ENCODE measurements at places on chromosomes 4 and X.

DNA sequence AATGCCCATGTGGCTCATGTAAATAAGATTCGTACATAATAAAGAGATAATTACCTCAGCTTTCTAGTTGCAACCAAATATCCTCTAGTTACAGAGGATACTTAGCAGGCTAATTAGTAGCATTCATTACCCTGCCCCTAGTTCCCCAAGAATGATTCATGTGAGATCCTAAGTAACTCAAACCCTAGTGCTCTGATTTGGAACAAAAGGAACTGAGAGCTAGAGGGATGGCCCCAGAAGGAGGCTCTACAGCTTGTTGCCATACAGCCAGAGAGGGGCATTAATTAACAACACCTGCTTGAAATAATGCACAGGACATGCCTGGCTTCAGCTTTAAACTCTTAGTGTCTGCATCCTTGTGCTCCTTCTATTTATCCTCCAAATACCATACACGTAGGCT is 32.6 kb upstream of the CBR4 start:
- DNase-seq: no peak

DNA sequence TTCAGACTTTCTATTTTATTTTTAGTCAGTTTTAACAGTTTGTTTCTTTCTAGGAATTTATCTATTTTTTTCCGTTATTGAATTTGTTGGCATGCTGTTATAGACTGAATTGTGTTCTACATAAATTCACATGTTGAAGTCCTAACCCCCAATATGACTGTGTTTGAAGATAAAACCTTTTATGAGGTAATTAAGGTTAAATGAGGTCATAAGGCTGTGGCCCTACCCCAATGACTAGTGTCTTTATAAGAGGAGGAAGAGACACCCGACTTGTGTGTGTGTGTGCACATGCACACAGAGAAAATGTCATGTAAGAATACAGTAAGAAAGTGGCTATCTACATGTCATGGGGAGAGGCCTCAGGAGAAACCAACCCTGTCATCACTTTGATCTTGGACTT is 146.3 kb downstream of the BRWD3 start:
- DNase-seq: no peak

DNA sequence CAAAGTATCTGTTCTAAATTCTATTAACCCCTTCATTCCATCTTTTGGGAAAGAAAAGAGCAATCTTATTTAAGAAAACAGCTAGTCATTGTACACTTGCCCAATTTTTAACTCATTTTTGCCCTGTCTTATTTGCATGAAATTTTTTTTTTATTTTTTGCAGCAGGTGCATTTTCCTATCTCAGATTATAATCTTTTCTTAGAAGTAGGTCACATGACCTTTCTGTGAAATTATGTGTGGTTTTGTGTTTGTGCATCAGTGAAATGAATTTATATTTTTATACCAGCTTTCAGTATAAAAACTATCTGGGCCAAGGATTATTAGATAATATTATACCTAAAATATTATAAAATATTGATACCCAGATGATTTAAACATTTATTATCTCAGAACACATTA is 145.6 kb downstream of the INPP4B start:
- no peak for DNase-seq

DNA sequence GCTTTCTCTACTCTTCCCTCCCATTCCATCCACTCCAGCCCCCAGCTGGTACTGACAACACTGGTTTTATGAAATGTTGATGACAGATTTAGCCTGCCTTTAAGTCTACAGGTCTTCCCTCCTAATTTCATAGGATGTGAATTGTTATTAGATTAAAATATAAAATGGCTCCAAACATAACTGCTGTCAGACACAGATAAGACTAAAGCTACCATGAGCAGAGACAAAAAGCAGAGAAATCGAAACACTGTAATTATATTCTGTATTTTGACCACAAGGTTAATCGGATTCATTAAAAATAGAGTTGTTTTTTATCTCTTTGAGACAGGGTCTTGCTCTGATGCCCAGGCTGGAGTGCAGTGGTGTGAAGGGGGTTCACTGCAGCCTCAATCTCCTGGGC is 28.3 kb downstream of the SEC24D start:
- DNase-seq: no peak

GRCh38 chr4:181950372-181951127 is 292.7 kb upstream of the TENM3 start:
- DNase-seq: no peak

DNA sequence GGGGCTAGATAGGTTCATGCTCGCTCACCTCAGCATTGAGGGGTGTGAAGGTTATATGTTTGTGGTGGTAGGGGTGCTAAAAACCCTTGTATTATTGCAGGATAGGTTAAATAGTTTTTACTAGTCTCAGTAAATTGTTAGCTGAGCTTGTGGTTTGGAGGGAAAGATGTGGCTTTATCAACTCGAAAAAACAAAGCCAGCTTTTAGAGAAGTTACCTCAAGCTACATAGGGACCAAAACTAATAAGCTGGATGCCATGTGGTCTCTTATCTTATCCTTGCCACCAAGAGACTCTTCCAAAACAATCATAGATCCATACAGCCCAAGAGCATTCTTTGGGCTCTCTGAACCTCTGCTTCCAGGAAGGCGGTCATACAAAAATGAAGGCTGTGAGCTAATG is 29.2 kb downstream of the MSN start:
- DNase-seq: no peak

DNA sequence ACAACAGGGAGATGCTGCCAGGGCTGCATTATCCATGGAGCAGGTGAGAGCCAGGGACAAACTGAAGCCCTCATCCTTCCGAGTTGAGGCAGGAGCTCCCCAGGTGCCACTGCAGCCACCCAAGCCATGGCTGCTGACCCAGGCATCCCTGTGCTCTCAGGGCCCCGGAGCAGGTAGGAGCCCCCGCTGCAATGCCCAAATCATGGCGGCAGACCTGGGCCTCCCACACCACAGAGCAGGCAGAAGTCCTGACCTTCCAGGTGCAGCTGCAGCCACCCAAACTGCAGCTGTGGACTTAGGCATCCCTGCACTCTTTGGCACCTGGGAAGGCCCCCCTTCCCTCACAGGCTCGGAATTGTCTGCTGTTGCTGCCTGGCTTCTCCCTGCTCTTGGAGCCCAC is 443.6 kb downstream of the ARAP2 start:
- no peak for DNase-seq

DNA sequence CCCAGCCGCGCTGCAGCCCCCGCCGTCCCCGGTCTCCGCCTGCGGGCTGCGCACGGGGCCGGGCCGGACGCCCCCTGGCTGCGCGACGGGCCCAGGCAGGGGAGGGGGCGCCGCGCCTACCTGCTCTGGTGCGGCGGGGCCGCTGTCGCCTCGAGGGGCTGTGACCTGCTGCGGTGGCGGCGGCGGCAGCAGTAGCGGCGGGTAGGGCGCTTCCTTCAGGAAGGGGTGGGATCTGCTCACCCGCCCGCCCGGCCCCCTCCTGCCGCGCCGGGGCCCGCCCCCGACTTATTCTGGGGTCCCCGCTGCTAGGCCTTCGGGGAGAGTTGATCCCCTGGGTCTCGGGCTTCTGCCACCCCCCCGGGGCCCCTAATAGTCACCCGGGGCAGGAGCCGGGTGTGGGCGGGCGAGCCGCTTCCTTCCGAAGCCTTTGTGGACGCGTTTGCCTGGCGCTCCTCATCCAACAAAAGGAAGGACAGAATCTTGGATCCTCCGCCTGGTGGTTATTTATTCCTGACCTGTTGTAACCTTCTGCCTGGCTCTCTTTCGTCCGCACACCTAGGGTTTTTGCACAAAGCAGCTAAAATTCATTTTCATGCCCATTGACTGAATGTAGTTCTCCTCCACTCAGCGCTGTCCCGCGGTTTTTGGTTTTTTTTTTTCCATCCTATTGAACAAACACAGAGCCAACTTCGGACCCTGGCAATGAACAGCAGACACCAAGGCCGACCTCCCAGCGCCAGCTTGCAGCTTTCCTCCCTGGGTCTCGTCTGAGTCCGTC is at the start of gene TMEM150C:
TSS of gene TMEM150C (minus strand) at position 203 of the 778 bp plus-strand sequence. CDS start 57,331 bp downstream, outside the sequence.
- no peak for DNase-seq

GRCh38 chr4:12579172-12579571 is 905.0 kb downstream of the RAB28 start:
- no peak for DNase-seq

DNA sequence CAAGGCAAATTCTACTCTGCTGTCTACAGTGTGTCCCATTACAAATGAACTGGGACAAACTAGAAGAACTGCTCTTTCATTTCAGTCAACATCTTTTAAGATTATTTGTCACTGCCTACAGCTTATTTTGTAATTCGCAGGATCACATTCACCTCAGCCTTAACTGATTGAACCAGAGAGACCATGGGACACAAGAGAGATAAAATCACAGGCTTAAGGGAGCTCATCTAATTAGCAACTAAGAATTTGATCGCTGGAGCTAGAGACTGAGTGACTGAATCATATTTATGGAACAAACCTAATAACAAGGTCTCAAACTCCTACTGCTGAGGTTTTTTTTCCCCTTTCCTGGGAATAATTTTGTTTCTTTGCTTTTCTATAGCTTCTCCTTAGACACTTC is 898.2 kb downstream of the PCDH18 start:
- DNase-seq: no peak

DNA sequence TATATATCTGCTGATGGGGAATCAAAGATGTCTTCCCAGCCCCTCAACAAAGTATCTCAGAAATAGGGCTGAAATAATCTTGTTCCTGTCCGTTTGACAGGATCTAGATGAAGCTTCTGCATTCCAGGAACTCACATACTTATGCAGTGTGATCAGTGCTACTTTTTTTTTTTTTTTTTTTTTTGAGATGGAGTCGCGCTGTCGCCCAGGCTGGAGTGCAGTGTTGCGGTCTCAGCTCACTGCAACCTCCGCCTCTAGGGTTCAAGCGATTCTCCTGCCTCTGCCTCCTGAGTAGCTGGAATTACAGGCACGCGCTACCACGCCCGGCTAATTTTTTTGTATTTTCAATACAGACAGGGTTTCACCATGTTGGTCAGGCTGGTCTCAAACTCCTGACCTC is 36.4 kb downstream of the DHX15 start:
- no peak for DNase-seq

DNA sequence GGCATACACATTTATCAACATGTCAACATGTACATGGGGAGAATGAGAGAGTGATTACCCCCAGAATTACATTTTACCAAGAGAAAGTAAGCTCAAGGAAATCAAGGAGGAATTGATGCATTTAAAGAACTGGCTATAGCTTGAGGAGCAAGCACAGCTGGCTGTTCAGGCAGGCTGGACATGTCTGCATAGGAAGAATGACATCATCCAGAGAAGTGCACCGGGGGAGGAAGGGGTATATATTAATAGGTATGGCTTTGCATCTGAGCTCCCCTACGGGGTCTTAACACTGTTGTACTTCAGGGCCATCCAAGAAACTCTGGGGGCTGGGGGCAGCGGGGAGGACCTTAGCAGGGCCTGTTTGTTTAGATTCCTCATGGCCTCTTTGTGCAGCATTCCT is 222.4 kb upstream of the VCX start:
- no peak for DNase-seq

- no peak for DNase-seq
These were observed 24.2 kb upstream of the CSF2RA start for GRCh38 chrX:1244164-1245076.

DNA sequence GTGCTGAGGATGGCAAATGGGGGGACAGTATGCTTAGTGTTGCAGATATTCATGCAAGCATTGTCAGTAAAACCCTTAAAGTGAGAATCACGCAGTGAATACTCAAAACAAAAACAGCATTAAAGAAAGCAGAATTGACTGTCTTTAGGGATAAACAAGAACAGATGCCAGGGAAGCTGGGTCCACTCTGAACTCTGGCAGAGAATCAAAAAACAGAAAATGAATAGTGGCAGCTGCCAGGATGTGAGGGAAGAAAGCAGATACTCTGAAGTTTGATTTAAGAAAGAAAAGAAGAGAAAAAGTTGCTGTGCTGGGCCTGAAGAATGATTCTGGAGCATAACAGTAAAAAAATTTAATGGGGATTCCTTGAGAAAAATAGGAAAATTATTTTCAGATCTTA is 131.5 kb downstream of the GABRA2 start:
- DNase-seq: no peak

GRCh38 chrX:46838486-46838870 is 1.6 kb downstream of the RP2 start:
- DNase-seq: no peak

- DNase-seq: no peak
These were observed 16.2 kb downstream of the POU4F2 start for GRCh38 chr4:146654687-146655520.

DNA sequence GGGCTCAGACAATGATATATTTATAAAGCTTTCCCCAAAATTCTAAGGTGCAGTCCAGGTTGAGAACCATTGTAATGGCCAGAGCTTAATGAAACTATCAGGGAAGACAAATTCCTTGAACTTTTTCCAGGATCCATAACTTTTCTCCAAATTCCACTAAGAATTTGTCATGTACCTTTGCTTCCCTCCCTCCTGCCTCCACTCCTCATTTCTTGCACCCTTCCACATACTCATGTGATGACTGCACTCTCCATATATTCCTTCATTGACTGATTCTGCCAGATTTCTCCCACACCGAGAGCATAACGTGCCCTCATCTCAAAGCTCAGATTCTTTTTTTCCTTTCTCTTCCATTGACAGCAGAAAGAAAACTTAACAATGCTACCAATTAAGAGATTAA is 20.9 kb upstream of the AMELX start:
- DNase-seq: no peak

DNA sequence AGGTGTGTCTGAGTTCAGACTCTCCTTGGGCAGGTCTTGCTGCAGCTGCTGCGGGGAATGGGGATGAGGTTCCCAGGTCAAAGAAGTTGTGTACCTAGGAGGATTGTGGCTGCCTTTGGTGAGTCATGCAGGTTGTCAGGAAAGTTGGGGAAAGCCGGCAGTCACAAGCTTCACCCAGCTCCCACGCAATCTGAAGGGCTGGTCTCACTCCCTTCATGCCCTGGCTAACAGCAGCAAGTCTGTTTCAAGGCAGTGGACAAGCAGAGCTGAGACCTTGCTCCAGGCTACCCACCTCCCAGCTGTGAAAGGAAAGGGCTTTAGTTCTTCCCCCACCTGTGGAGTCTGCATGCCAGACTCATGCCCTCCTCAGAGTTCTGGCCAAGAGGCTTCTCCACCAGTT is 287.2 kb downstream of the DTHD1 start:
- no peak for DNase-seq

DNA sequence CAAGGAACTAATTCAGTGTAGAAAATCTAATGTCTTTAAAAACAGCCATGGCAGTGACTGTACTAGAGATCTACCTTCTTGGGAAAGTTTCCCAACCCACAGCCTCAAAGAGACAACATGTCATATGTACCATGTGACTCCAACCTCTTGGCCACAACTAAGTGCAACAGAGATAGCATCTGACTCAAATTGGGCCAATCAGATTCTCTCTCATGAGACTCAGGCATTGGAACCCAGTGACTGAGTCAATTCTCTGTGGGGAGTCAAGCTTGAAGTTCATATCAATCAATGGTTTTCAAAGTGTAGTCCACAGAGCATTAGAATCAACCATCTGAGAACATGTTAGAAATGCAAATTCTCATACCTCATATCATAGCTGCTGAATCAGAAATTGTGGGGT is 123.3 kb downstream of the MBNL3 start:
- no peak for DNase-seq

GRCh38 chr4:163048447-163048846 is 118.2 kb downstream of the NAF1 start:
- no peak for DNase-seq

All from activated T-cell treated with anti-CD3 and anti-CD28 coated beads for 24 hours (primary cell).